NCI-H2081 (cell line): ENCODE measurements at places on chromosomes 7 and 10.

GRCh38 chr10:118106426-118106825 is 59.7 kb upstream of the RAB11FIP2 start:
- no peak for DNase-seq

GRCh38 chr10:97714401-97715258 is 1.1 kb downstream of the MARVELD1 start:
- no peak for DNase-seq

- peak; percentile 6 for DNase-seq
Observed at GRCh38 chr10:99279626-99280111, 44.0 kb upstream of the HPSE2 start.

- no peak for DNase-seq
Observed at GRCh38 chr7:39589323-39590111, 23.3 kb downstream of the YAE1 start.

GRCh38 chr10:123788981-123789380 is 102.6 kb downstream of the CPXM2 start:
- no peak for DNase-seq

DNA sequence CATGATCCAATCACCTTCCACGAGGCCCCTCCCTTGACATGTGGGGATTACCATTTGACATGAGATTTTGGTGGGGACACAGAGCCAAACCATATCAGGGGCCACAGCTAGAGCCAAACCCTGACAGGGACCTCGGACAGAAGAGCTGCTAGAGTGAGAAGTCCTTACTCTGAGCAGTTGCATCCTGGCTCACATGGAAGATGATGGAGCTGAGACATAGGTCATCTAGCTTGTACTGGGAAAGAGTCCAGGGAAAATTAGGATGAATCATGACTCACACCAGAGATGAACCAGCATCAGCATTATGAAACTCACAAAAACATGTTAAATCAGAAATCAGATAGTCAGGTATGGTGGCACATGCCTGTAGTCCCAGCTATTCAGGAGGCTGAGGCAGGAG is 12.8 kb upstream of the FMC1 start:
- DNase-seq = no peak

GRCh38 chr10:130036296-130037065 is 72.4 kb upstream of the EBF3 start:
- no peak for DNase-seq

GRCh38 chr7:88758381-88759229 is 895 bp upstream of the ZNF804B start:
- DNase-seq = peak; percentile 64

GRCh38 chr10:31426401-31426800 is 107.4 kb downstream of the ZEB1 start:
- DNase-seq = peak; percentile 23

- DNase-seq = peak; percentile 12
Observed at GRCh38 chr10:33217854-33218253, 116.6 kb downstream of the NRP1 start.

- no peak for DNase-seq
Observed at GRCh38 chr10:93742633-93743349, 14.9 kb upstream of the LGI1 start.

GRCh38 chr10:22673785-22674572 is 40.4 kb downstream of the PIP4K2A start:
- no peak for DNase-seq

DNA sequence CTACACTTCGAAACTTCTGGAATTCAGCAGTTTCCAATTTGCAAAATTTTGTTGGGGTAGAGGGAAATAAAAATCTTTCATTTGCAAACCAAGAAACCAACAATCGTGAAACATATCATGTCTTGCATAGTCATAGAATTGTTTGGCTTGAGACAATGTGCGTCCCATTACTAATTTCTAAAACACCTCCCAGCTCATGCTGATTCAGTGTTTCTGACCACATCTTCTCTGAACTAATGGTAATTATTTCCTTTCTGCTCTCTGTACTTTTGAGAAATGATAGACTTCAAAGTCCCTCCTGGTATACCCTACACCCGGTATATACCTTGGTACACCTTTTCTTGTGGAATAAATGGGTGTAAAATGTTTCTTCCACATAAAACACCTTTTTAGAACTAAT is 41.8 kb upstream of the TSPAN13 start:
- DNase-seq = no peak

DNA sequence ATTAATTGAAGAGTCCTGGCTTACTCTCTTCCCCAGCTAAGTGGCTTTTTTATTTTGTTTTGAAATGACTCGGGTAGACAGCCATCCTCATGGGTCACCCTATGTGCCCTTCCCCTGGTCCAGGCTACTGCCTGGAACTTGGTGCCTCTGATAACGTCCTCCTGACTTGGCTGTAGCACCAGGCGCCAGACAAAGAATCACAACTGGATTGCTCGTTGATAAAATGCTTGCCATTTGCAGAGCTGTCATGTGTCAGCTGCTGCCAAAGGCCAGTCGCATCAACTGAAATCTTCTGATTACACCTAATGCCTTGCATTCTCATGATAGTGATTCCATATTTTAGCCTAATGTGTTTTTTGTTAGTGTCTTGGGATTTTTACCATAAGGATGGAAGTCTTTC is 27.4 kb upstream of the ABLIM1 start:
- DNase-seq = no peak

- no peak for DNase-seq
Observed at GRCh38 chr7:124836173-124836572, 70.6 kb upstream of the GPR37 start.

GRCh38 chr7:94303695-94304094 is 91.0 kb upstream of the COL1A2 start:
- DNase-seq = no peak

DNA sequence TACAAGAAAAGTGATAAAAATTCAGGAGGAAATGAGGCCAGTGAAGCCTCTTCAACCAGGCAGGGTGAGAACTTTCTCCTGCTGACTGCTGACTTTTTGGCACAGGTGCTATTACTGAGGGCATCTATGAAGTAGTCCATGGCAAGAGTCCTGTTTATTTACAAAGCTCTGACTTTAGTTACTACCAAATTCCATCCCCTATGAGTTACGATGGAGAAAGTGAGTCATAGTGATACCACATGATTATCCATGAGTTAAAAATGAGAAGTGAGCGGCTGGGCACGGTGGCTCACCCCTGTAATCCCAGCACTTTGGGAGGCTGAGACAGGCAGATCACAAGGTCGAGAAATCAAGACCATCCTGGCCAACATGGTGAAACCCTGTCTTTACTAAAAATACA is 19.9 kb downstream of the CCDC3 start:
- DNase-seq = no peak

- no peak for DNase-seq
Observed at GRCh38 chr10:74925708-74926107, 99.3 kb downstream of the KAT6B start.

- peak; percentile 87 for DNase-seq
Observed at GRCh38 chr7:45089341-45089891, 647 bp upstream of the NACAD start.

DNA sequence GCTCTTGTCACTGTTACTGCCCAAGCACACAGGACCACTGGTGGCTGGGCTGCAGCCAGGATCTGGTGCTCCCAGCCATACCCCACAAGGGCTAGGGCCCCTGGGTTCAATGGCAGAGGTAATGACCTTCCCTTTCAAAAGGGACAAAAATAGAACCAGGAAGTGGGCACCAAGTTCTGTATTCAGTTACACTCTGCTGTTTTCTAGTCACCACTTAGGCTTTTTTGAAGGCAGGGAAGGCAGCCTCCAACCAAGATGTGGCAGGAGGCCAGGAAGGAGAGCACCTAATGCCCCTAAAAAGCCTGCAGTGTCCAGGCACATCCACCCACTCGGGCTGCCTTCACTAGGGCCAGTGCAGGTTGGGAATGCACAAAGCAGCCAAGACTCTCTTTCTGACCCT is 47.8 kb downstream of the NOD1 start:
- DNase-seq = no peak

DNA sequence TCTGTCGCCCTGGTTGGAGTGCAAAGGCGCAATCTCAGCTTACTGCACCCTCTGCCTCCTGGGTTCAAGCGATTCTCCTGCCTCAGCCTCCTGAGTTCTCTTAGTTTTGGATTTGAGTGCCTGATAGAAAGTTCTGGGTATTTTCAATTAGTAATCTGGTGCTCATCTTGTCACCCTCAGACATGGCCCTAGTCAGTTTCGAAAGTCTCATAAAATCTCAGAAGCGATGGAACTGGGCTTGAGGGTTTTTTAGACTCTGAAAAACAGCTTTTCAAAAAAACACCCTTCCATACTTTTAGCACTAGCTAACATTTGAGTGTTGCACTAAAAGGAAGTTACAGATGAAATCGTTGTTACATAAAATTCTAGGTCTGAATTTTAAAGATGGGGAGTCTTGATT is 9.4 kb upstream of the PIP4K2A start:
- DNase-seq = no peak

- no peak for DNase-seq
Observed at GRCh38 chr10:12107781-12108180, 21.7 kb upstream of the SEC61A2 start.

DNA sequence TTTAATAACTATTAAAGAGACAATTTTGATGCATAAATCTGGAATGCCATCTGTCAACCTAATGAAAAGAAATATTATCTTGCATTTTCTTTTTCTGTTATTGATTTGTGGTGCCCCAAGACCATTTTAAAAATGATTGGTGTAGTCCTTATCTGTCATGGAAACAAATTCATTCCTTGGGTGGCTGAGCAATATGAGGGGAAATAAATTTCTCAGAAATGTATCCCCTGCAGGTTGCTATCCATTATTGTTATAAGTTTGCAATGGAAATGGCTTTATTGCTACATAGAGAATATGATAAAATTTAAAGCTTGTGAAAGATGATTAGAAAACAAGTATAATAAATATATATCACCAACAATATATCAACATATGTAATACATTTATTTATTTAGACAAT is 607.0 kb downstream of the DNAJB9 start:
- DNase-seq = no peak

- peak; percentile 60 for DNase-seq
Observed at GRCh38 chr7:149741629-149742028, 31.8 kb downstream of the ZNF467 start.

- no peak for DNase-seq
Observed at GRCh38 chr7:29354340-29354739, 159.8 kb downstream of the CHN2 start.

DNA sequence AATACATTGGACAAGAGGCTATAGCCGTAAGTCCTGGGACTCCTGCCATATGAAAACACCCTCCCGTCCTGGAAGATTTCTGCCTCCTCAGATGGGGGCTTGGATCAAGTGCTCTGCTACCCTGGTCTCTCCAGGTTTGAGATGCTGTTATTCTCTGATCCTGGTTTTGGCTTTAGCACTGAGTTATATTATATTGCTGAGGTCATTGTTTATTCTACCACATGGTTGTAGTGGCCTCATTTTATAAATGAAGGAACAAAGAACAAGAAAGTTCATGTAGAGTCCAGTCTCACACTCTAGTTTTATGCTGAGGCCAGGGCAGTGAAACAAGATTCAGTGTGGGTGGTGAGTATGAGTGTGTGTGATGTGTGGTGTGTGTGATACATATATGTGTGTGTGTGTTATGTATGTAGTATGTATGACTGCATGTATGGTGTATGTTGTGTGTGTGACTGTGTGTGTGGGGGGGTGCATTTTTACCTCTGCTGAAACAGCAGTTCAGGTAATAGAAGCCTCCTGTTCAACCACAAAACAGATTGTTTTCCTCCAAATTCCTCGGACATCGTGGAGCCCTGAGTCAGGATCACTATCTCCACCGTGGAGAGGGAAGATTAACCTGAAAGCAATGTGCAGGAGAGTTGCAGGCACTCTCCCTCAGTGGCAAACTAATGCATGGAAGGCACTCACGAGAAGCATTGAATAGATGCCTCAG is 80.7 kb downstream of the C7orf25 start:
- no peak for DNase-seq

DNA sequence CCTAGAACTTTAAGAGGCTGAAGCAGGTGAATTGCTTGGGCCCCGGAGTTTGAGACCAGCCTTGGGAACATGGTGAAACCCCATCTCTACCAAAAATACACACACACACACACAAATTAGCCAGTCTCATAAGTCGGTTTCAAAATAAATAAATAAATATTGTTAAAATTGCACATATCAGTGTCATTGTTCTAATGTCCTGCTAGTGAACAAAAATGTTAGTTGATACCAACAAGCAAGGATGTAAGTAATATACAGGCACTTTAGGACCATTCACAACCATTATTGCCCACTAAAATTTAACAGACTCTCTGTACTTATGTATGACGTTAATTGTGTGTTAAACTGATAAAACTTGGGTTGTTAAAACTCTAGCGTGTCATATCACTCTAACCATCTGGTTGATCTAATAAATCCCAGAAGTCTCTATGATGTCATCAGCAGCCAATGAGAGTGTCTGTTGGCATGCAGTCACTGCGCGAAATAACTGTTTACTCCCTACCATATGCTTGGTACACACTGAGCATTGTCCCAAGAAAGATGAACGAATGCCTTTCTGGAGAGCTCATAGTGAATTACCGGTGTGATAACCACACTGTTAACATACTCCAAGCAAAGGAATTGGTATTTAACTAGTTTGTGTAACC is 30.4 kb upstream of the OTUD1 start:
- DNase-seq = no peak

DNA sequence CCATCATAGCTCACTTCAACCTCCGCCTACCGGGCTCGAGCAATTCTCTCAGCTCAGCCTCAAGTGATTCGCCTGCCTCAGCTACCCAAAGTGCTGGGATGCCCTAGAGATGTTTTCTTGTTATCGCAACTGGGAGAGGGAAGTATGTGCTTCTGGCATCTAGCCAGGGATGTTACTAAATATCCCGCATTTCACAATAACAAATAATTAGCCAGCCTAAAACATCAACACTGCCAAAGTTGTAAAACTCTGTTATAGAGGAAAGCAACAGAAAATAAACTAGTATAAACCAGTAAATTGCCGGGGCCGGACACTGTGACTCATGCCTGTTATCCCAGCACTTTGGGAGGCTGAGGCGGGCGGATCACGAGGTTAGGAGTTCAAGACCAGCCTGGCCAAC is 7.2 kb downstream of the INA start:
- no peak for DNase-seq

GRCh38 chr10:104862-105565 is 30.2 kb upstream of the ZMYND11 start:
- DNase-seq = no peak

- no peak for DNase-seq
Observed at GRCh38 chr7:112995059-112995824, 91.4 kb downstream of the GPR85 start.

DNA sequence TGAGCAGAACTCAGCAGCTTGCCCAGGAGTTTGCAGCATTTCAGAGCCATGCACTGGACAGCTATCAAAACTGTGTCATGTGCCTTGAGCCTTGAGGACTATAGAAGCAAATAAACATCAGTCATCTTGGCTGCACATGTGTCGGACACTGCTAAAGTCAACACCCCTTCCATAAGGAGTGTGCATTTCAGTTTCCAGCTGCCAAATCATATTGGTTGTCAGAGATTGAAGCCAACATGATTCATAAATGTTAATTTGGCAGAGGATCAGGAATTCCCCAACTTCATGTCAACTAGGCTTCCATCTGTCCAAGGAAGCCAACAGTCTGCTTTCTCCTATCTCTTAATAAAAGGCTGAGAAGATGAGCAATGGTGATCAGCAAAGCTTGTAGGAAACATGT is 32.8 kb downstream of the SLC16A12 start:
- DNase-seq = no peak

- no peak for DNase-seq
Observed at GRCh38 chr10:31704195-31704594, 224.4 kb downstream of the ARHGAP12 start.

- DNase-seq = no peak
Observed at GRCh38 chr7:80708123-80708522, 69.7 kb downstream of the CD36 start.
